ENCODE measurements at places on chromosomes 1 and 21.

GRCh38 chr21:36747041-36747814 is 48.3 kb downstream of the SIM2 start:
- no peak for DNase-seq

GRCh38 chr21:14687268-14687625 is 141.1 kb upstream of the SAMSN1 start:
- no peak for DNase-seq

DNA sequence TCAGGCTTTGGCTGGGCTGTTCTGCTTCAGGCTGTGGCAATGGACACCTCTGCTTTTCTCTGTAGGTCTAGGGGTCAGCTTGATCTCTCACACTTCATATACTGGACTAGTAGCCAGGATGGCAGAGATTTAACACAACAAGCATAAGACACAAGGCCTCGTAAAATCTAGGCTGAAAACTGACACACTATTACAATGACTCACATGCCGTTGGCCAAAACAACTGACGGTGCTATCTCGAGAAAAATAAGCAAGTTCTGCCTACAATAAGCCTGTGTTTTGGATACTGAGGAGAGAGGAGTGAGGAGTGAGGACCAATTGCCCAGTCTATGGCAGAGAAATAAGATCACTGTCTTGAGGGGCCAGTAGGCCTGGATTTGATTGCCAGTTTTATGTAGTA is 840.7 kb upstream of the ADAMTS5 start:
- DNase-seq = no peak

DNA sequence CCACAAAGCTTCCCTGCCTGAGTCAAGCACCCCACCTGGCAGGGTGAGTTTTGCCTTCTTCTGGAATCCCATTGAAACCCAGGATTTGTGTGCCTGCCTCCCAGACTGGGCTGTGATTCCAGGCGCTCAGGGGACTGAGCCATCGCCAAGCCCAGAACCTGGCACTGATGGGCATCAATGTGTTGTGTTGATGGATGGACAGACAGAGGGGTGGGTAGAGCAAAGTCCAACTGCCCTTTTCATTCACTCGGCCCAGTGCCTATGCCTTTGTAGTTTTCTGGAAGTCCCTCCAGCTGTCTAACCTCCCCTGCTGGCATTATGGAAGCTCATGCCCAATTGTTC is 66.0 kb upstream of the LAPTM5 start:
- DNase-seq = no peak

Data from sigmoid colon (tissue), 7 donors.